ENCODE measurements at places on chromosomes 12 and 14.

DNA sequence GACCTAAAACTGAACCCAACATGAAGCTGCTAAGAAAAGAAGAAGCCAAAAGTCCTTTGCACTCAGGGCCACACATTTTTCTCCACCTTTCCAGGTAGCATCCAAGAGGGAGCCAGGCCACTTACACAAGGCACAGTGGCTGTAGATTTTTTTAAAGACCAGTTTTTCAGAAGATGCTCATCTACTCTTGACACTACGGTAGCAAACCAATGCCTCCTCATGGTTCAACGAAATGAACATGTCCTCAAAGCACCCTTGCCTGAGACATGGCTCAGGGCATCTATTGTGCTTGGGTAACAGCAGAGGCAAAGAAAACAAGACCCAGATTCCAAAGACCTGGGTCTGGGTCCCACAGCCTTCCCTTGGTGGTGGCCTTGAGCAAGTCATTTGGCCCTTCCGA is 22.3 kb downstream of the PRIMA1 start:
- no peak for DNase-seq

DNA sequence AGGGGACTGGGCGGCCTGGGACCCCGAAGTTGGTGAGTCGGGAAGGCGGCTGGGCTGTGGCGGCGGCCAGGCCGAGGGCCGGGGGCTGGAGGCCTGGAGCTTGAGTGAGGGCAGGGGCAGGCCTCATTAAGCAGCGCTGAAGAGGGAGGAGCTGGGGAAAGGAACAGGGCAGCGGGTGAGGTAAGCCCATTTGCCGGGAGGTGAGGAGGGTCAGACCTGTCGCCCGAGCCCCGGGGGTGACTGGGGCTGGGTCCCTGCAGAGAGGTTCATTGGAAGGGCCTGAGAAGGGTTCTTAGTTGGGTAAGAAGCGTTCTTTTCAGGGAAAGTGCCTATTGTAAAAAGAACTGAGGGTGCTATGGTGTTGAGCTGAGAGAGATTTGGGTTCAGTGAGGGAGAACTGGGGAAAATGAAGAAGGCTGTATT is 441 bp downstream of the RAB5B start:
- no peak for DNase-seq

DNA sequence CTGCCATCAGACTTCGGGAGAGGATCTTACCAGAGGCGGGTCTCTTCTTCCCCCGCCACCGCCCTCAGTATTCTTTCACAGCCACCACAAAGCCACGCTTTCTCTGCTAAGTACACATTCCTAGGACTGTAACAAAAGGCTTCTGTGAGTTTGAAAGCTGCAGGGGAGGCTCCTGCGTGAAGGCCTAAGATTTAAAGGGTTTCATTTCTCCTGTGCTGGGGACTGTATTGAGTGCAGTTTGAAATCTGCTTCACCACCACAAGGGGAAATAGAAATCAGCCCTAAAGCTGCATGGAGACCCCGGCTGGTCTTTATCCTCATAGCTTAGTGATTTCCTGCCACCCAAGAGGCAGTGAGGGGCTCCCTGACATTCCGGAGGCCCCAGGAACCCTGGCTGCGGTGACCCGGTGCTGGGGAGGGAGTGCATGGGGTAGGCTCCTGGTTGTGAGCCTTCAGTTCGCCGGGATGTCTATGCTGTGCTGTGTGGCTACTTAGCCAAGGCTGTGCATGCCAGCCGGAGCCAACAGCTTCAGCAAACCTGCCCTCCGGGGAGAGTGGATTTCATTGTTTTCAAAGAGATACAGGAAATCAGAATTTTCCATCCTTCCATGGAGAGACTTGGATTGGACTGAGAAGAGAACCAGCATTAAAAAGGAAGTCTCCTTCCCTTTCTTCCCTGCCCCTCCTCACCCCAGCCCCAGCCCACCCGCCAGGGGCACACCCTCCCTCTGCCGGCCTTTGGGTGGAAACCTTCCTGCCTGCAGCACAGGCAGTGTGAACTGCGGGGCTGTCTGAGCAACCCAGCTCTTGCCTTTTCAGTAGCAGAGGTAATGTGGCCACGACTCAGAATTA is 163.3 kb downstream of the ETV6 start:
- no peak for DNase-seq

DNA sequence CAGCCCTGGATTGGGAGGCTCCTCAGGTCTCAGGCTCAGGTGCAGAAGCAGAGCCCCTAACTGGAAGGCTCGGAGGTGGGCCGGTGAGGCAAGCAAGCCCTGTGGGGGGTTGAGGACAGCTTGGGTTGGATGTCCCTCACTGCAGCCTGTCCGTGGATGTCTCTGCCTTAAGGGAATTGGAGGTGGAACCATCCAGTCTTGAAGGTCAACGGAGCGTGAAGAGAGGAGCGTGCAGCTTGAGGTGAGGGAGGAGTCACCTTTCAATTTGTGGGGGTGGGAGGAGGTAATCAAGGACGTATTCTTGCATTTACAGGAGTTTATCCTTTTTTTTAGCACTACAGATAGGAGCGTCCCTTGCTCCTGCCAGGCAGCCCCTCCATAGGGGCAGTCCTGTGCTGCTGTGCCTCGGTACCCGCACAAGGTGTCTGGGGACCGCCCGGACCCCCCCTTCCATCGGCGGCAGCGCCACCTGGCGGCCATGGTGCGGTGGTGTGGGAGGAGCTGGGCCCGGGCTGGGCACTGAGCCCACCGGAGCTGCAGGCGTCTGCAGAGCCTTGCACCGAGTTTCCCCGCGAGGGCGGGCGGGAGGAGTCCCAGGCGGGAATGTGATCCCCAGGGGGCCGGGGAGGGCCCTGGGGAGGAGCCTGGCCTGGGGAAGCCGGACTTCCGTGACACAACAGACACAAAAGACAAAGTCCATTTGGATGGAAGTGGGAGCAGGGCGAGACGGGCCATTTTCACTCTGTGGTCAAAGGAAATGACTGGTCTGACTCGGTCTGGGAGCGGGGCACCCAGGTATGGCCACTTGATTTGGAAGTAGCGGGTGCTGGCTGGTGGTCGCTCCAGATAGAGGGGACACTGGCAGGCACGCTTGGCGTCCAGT is 864 bp downstream of the DNAJC22 start:
- no peak for DNase-seq

DNA sequence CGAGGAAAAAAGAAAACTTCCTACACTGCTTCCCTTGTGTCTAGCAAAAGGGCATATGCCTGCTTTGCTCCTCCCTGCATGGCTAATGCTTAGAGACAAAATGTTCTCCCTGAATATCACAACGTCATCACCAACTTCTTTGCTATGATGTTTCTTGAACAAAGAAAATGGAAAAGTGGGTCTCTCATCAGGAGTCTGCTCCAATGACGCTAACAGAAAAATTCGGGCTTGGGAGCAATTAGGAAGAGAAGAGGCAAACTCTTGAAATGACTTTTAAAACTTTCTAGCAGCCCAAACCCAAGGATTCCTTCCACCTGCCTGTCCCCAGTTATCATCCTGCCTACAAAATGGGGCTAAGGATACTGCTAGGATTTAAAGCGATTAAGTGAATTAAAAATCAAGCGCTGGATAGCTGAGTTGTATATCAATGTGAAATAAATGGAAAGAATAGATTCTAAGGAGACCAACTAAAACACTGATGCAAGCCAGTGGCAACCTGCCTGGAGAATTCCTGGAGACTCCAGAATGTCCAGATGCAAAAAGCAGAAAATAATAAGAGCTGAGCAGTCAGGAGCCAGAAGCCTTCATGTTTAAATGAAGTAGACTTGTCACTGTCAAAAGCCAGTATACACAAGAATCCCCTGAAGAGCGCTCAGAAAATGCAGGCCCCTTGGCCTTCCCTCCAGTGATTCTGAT is 183.8 kb downstream of the DPF3 start:
- no peak for DNase-seq

DNA sequence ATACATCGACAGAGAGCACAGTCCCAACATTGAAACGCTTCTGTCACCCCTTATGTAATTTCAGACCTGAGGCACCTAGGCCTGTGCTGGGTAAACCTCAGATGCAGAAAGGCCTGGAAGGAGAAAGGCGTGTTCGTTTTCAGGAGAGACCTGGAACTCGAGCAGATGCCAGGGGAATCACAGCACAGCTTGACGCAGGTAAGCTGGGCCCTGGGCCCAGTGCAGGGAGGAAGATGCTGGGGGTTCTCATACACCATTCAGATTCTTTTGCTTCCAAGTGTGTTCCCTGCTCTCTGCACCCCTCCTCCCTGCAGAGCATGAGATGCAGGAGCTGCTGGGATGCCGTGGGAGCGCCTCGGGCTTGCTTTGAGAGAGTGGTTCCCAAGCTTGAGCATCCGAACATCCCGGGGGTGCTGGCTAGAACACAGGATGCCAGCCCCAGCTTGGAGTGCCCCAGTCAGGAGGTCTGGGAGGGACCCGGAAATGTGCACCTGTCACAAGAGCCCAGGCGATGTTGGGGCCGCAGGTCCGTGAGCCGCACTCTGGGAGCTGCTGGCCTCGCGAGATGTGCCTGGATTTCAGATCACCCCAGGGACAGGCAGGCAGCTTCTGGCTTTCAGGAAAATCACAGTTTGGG is 35.9 kb downstream of the FZD10 start:
- DNase-seq: no peak

- no peak for DNase-seq
These were observed 12.5 kb upstream of the FOXN3 start for GRCh38 chr14:89429199-89430181.

- no peak for DNase-seq
These were observed 90.4 kb upstream of the SFSWAP start for GRCh38 chr12:131620520-131620919.

DNA sequence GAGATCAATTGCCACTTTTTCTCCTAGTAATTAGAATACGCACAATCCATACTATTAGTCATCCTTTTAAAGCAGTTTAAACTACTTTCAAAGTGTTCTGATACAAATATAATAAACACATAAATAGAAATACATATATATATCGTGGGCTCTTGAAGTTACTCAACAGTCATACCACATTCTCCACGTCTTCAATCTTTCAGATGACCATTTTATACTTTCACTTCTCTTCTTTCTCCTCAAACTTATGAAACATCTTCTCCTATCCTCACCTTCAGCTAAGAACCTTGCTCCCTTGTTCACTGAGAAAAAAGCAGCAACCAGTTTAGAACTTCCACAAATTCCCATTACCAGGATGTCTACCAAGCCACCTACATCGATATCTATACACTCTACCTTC is 19.2 kb downstream of the CEP290 start:
- no peak for DNase-seq

DNA sequence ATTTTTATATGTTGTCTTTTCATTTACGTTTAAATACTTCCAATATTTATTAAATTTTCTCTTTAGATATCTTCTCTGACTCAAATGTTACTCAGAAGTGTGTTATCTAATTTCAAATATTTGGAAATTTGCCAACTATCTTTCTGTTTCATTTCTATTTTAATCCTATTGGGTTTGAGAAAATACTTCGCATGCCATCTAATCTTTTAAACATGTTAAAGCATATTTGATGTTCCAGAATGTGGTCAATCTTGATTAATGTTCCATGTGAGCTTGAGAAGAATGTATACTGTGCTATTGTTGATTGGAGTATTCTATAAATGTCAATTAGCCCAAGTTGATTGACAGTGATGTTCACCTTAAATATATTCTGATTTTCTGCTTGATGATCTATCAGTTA is 11.9 kb upstream of the DCN start:
- no peak for DNase-seq

GRCh38 chr14:75968456-75968855 is 13.3 kb downstream of the TGFB3 start:
- no peak for DNase-seq

DNA sequence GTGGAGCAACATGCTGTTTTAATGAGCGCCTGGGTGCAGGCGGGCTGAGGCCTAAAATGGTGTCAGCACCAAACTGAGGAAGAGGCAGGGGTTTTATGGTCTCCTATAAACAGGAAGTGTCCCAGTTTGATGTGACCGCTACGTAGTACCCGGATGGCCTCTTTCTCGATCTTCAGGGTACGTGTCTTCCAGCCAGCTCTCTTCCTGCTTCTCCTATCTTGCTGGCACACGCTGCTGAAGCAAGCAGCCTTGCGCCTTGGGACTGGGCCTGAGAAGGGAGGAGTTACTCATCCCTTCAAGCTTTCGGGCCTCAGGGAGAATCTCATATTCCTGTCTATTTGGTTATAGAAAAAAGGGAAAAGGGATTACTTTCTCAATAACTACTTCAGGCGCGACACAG is 28.2 kb upstream of the RNASE1 start:
- no peak for DNase-seq

- no peak for DNase-seq
These were observed 498 bp downstream of the GMFB start for GRCh38 chr14:54488318-54488645.

DNA sequence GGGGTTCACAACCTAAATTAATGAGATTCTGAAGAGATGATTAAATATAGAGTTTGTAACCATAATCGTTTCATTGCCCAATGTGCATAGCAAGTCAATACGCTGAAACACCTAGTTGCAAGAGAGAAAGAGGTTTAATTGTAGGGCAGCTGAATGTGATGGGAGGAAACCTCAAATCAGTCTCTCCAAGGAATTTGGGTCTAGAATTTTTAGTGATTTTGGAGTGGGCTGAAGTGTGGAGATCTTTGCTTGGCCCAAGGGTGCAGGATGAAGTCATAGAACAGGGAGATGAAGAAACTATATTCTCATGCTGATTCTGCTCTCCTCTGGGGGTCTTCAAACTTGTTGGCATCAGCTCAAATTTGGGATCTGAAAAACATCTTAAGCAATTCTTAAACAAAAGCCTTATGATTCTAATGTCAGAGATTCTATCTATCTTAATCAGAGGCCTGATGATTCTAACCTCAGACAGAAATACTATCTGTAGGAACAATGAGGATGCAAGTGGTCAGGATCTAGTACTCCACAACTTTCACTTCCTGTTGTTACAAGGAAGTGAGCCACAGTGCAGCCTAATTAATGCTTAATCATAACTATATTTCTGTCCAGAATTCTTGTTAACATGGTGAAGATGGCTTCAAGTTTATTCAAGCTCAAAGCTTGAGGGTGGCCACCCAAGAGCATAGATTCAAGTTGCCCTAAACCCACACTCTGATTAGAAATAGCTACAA is 80.2 kb upstream of the FUT8 start:
- DNase-seq: no peak

DNA sequence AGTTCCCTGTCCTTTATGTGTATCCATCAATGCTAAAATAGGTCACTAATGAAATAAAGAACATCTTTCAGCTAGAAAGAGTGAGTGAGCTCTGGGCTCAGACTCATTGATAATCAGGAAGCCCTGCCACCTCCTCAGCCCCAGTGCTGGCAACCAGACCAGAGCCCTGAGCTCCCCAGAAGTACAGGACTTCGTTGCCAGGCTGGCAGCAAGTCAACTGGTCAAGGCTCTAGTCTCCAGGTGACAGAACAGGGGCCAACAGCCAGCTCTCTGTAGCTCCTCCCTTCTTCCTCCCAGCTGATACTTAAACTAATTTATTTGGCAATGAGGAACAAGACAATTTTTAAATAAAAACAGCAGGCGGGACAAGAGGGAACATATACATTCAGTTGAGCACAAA is 145.3 kb downstream of the EGLN3 start:
- no peak for DNase-seq

- DNase-seq: no peak
These were observed 314.9 kb downstream of the TMEM121 start for GRCh38 chr14:105841022-105842009.

- DNase-seq: no peak
These were observed 409.1 kb downstream of the NPAS3 start for GRCh38 chr14:33347796-33348195.

- DNase-seq: no peak
These were observed 12.4 kb downstream of the FBRSL1 start for GRCh38 chr12:132502149-132502881.

GRCh38 chr14:71261206-71261605 is 353.9 kb downstream of the PCNX1 start:
- DNase-seq: no peak

GRCh38 chr12:50711121-50711520 is 52.8 kb upstream of the ATF1 start:
- no peak for DNase-seq

GRCh38 chr12:51428256-51428655 is 3.6 kb downstream of the SLC4A8 start:
- no peak for DNase-seq

All from glomerular endothelial cell (primary cell).